ENCODE measurements at places on chromosomes 11 and 22.
A peak's percentile ranks its signal among the peaks of the same experiment; 100 is the strongest.

DNA sequence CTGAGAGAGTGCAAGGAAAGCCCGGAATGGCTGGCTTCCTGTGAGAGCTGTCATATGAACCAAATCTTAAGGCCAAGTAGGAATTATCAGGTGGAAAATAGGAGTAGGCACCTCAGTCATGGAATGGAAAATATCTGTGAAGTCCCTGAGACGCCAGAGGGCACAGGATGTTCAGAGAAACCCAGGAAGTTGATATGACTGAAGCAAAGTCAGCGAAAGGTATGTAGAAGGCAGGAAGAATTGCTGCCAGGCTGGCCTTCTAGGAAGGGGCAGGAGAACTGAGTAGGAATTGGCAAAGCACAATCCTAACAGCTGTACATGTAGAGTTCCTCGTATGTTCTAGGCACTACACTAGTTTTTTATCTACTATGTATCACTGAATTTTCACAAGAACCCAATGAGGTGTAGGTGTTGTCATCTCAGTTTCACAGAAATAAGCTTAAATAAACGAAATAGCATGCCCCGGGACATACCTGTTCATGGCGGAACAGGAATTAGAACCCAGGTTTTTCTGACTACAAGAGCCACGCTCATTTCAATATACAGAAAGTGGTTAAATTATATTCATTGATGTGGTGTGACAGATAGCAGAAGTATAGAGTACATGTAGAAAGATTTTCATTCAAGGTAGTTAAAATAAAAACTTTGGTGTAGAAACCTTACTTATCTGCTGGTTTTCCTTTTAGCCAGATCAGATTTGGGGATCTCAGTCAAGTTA is 17.0 kb downstream of the HMGXB4 start:
- no peak for DNase-seq

GRCh38 chr11:64128255-64129006 is 37.5 kb downstream of the MACROD1 start:
- DNase-seq = no peak

- DNase-seq = no peak
Observed at GRCh38 chr22:43257961-43258360, 71.0 kb upstream of the TTLL12 start.

DNA sequence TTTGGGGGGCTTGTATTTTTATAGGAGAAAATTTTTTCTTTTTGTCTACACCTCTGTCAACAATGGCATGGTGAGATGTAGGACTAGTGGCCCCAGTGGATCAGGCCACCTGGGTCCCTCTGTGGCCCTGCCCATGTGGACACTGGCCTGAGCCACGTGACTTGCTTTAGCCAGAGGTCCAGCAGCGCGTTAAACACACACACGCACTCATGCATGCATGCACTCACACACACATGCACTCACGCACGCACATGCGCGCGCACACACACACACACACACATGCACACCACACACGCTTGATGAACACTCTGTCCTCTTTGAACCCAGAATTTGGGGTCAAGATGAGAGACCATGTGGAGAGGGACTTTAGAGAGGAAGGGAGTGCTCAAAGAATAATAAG is 59.4 kb upstream of the NUP50 start:
- no peak for DNase-seq

- DNase-seq = no peak
Observed at GRCh38 chr11:33064033-33064825, 24.9 kb downstream of the TCP11L1 start.

DNA sequence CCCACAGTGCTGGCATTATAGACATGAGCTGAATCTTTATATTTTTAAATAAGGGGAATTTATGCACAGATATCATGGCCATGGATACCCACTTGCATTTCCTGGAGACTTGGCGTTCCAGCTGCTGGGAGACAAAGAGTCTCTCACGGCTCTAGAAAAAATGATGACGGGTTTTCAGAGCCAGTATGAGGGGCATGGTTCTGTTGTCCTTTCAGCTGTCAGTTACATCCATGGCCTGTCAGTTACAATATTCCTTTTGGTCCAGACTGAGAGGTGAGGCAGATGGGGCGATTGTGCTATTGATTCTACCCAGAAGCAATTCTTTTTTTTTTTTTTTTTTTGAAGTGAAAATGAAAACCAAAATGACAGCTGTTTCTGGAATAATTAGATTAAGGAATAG is 29.7 kb downstream of the USH1C start:
- no peak for DNase-seq

DNA sequence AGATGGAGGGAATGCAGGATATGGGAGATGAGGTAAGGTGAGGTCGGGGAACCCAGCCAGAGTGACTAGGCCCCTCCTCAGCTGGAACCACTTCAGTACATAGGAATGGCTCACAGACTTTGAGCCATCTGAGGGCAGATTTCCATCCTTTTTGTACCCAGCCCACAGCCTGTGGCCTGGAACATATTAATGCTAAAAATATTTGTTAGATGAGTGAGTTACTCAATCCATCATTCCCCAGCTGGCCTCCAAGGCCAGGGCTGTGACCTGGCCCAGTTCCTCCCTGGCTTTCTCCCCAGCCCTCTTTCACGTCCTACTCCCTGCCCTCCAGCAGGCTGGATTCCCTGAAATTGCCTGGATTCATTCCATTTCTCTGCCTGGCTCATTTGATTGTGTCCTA is 57.2 kb upstream of the PRDM11 start:
- no peak for DNase-seq

GRCh38 chr11:105699203-105699602 is 89.3 kb downstream of the GRIA4 start:
- no peak for DNase-seq

DNA sequence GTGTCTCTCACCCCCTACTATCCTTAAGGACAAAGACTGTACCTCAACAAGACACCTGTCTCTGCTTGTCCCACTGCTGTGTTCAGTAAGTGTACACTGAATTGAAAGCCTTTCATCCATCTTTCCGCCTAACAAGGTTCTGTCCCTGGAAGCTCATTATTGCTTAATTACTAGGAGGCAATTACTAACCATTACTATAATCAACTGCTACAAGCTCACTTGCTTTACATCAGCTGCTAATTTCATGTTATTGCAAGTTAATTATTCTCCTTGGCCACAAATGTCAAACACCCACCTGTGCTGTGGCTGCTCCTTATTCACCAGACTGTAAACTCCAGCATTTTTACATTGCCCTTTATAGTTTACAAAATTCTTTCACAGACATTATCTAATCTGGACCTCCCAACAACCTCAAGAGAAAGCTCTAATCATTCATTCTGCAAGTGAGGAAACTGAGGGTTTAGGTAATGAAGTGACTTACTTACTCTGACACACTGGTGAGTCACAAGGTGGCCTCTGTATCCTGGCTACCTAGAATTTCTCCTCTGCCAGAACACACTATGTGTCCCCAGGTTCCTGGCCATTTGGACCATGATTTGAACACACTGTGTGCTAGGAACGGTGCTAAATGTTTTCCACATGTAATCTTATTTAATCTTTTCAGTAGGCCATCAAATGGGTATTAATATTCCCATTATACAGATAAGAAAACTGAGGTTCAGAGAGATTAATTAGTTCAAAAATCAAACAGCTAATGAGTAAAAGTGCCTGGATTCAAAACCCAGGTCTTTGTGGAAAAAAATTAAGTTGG is 66.7 kb downstream of the RAB30 start:
- DNase-seq = no peak

DNA sequence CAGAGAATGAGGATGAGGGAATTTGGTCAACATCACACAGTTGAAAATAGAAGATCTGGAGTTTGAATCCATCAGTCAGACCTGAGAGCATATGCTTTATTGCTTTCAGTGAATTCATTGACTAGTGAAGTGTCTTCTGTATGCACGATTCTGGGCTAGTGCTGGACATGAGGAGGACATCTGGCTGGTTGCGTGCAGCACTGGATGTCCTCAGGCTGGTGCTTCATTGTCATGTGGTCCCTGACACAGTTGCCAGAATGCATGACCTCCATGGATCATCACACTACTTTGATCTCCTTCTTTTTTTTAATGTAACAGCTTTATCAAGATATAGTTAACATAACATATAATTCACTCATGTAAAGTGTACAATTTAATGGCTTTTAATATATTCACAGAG is 44.5 kb upstream of the MMP7 start:
- no peak for DNase-seq

DNA sequence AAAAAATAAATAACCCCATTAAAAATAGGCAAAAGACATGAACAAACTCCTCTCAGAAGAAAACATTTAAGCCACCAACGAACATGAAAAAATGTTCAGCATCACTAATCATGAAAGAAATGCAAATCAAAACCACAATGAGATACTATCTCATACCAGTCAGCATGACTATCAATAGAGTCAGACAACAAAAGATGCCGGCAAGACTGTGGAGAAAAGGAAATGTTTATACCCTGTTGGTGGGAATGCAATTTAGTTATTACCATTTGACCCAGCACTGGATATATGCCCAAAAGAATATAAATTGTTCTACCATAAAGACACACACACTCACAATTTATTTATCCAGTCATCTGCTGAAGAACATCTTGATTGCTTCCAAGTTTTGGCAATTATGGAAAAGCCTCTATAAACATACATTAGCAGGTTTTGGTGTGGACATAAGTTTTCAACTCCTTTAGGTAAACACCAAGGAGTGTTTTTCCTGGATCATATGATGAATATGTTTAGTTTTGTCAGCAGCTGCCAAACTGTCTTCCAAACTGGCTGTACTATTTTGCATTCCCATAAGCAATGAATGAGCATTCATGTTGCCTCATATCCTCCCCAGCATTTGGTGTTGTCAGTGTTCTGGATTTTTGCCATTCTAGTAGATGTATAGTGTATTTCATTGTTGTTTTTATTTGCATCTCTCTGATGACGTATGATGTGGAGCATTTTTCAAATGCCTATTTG is 28.0 kb downstream of the OR8D1 start:
- no peak for DNase-seq

DNA sequence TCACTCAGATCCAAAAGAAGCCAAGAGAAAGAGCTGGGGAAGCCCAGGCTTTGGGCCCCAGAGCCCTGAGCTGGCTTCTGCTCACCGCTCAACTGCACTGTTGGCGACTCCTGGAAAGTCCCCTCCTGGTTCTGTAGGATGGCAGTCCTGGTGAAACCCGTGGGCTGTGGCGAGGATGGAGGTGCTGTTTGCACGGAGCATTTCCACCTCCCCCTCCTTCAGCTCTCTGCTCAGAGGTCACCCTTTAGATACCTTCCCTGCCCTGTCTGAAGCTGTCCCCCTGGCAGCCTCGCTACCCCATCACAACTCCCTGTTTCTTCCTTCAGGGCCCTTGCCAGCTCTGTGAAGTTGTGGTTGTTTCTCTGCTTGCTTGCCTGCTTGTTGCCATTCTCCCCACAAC is 97.8 kb downstream of the MYO18B start:
- no peak for DNase-seq

- no peak for DNase-seq
Observed at GRCh38 chr11:20397281-20397680, 9.8 kb downstream of the PRMT3 start.

GRCh38 chr11:63491240-63491587 is 247 bp upstream of the PLAAT5 start:
- DNase-seq = no peak

- DNase-seq = no peak
Observed at GRCh38 chr11:118002010-118002540, 15.9 kb downstream of the IL10RA start.

GRCh38 chr22:50713008-50713385 is 25.0 kb upstream of the ACR start:
- DNase-seq = no peak

DNA sequence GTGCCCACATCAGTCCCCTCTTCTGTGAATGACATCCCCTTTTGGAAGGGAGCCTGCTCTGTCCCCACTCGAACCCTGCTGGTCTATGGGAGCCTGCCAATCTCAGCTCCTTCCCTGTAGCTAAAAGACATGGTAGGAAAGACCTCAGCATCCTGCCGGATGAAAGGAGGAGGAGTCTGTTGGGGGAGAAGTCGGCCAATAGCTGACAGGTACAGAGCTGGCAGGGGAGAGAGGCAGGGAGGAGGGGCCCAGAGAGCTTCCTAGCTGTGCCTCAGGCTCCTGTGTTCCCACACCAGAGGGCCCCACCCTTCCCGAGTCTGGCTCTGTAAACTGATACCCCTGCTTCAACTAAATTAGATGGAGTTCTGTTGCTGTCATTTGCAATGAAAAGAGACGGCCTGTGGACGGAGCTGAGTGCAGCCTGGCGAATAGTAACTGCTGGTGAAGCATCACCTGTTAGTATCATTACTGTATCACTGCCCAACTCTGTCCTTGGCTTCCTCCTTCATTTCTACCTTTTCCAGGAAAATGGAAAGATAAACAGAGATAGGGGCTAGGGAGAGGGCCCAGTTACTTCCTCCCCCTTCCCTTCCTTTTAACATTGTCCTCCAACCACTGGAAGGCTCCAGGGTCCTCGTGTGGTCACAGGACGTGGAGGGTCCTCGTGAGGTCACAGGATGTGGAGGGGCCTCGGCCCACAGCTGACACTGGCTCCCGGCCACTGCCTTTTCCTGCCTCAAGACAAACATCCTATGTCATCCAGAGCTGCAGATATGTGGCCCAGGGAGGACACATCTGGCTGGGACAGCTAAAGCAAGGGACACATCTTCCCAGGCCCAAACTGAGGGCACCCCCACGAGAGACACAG is 15.1 kb downstream of the FXYD6 start:
- DNase-seq = no peak

DNA sequence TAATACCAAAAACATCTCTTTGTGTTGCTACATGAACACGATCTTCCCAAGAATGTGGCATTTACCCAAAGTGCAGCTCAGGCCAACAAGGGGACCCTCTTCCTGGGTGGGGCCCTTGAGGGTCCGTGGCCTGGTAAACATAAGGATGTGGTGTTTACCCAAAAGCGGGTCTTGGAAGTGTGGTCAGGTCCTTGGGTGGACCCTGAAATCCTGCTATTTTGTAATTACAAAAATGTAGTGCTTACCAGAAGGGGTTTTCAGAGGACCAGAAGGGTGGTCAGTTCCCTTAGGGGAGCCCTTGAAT is 87.8 kb upstream of the PRDM11 start:
- no peak for DNase-seq

- no peak for DNase-seq
Observed at GRCh38 chr22:37047006-37047405, 4.5 kb upstream of the KCTD17 start.

DNA sequence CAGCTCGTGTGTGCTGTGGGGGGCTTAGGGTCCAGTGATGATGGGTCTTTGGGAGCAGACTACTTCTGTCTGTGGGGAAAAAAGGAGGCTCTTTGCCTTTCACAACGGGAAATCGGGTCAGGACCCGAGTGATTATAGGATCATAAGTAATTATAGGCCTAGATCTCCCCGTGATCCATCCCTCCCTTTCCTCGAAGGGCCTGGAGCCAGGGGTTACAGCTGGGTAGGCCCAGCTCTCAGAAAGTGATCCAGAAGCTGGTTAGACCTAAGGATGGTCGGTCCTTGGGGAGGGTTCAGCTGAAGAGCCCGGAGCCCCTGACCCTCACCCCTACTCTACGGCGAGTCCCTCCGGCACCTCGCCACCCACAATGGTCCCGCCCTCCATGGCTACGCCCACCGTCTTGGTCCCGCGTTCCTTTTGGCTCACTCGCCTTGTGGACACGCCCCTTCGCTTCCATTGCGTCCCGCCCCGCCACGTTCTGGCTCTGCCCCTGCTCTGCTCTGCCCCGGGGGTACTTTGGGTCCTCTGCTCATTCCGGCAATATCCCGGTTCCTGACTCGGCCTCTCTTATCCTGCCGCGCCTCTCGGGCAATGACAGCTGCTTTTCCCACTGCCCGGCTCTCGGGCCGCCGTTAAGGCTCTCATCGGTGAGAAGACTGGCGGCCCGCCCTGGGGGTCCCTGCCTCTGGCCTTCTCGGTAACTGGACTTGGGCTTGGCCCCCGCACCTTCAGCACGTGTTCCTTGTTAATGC is 5.0 kb downstream of the IGSF22 start:
- peak; percentile 73 for DNase-seq
